A549 treated with GW870086 at 1 μM for 4 hours (cell line): ENCODE measurements at places on chromosomes 2 and 18. TPM values are rescaled to one million over a fixed set of nuclear protein-coding genes. Genes with fewer than 3 reads are reported as not detected.

Gene ELOA2
- not detected in 5 replicates for total RNA-seq

Gene GRB14
- total RNA-seq: 6.2 to 8.4 TPM (median 6.8 TPM) in 5 replicates

Gene GALNT13
- total RNA-seq: 7.0 to 12.5 TPM (median 9.8 TPM) in 5 replicates

Gene GALNT5
- 2.5 to 2.6 TPM (median 2.6 TPM) in 5 replicates for total RNA-seq

Gene RFTN2
- not detected in 5 replicates for total RNA-seq

Gene PLCL1
- total RNA-seq: not detected in 5 replicates

Gene ZC3H6
- total RNA-seq: 0.11 to 0.48 TPM (median 0.32 TPM) in 5 replicates

Gene DIPK1C
- not detected in 5 replicates for total RNA-seq

Gene CPSF3
- 47.7 to 54.0 TPM (median 52.8 TPM) in 5 replicates for total RNA-seq
